Activated CD4-positive, CD25-positive, alpha-beta regulatory T cell (primary cell): ENCODE measurements at places on chromosomes 4 and X.

DNA sequence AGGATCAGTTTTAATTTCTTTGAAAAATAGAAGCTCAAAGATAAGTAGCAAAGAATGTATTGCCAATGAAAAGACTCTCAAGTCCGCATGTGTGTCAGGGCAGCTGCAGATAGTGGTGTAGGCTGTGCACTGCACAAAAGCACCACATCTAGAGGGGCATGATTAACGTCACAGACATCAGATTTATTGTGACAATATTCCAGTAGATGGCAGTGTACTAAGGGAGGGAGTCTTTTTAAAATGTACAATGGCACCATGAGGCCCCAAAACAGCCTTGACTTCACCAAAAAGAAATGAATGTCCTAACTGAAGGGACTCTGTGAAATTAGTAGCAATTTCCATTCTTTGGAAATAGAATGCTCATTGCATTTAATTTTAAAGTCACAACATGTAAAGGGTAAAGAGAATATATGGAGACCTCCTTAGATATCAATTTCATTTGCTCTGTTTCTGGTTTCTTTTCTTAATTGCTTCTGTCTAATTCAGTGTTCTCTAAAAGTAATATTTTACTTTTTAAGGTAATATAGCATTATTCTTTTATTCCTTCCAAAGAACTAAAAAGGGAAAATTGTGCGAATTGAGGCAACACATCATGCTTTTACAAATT lies 98.4 kb downstream of the ZNF827 start:
- DNase-seq: no peak

DNA sequence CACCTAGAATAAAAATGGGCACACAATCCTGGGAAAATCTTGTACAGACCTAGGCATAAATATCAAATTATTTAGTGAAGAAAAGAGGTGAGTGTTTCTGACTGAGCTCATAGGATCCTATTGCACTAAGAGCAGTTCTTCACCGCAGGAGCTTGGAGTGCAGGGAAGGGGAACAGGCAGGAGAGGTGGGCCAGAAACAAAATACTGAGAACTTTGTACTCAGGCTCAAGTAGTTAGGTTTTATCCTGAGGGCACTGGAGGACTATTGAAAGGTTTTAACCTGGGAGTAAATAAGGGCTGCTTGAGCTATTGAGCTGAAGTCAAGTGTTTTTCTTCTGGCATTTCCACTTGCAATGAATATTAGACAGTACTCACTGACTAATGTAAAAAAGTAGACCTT lies 12.2 kb downstream of the EPHA5 start:
- no peak for DNase-seq

GRCh38 chrX:106612393-106612763 lies 600 bp downstream of the RADX start:
- DNase-seq: no peak

DNA sequence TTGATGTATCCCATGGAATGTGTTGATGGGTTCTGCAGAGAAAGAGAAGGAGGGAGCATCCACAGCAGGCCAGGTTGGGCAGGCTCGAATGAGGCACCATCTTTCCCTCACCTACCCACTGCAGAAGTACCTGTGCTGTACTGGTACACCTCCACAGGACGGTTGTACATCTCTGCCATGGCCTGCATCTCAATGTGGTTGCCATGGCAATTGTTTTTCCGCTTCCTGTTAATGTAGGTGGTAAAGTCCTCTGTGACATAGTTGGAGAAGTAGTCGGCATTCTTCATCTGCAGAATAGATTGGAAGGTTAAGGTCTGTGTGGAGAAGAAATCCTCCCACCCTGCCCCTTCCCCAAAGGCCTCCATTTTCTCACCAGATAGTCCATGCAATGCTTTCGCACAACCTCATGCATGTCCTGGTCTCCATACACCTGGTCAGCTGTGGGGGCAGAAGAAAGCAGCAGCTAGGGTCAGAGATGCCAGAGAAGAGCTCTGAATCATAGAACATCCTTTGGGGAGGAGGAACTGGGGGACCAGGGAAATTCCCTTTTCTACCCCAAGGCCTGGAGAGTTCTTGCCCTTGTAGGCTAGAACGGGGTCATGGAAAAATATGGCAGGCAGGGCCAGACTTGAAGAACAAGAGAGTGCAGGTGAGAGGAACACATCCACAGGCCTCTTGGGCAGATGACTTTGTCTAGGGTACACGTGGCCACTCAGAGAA lies 15.9 kb upstream of the PIM2 start:
- no peak for DNase-seq

DNA sequence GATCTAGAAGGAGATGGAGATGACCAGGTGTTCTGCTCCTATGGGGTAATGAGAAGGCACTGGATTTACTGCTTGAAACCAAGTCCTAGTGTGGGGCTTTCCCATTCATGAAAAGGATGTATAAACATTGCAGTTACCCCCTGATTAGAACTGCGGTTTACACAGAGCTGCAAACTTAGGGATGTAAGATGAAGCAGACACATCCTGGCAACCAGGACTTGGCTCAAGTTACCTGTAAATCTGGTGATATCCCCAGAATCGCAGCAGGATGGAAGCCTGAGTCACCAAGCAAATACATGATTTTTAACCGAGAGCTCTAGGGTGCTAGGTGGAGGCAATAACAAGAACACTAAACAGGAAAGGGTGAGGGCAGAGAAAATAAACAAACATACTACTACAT lies 178.6 kb upstream of the MAMLD1 start:
- DNase-seq: no peak

GRCh38 chrX:132463411-132463810 lies 25.4 kb downstream of the MBNL3 start:
- DNase-seq: no peak

DNA sequence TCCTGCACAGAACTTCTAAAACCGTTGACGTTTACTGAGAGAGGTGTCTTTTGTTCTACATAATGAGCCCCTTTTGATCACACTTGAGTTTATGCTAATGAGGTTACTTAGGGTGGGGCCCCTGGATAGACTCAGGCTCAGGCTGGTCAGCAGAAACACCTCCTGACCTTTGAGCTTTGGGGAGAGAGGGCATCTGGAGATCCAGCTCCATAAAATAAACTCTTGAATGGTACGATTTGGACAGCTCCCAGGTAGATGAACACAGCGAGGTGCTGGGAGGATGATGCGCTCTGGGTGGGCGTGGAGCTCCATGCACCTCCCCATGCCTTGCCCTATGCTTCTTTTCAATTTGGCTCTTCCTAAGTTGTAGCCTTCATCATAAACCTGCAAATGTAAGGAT lies 52.0 kb downstream of the ENOPH1 start:
- DNase-seq: no peak

- DNase-seq: no peak
Observed at GRCh38 chr4:76597423-76597979, 162.5 kb downstream of the SHROOM3 start.
